Bronchial epithelial cell (primary cell): ENCODE measurements at places on chromosomes 12 and 14. TPM values are rescaled to one million over a fixed set of nuclear protein-coding genes. Genes with fewer than 3 reads are reported as not detected.

Gene VWF
- total RNA-seq = 0.26 and 0.51 TPM in 2 replicates

Gene KRT71
- not detected in 2 replicates for total RNA-seq

DNA sequence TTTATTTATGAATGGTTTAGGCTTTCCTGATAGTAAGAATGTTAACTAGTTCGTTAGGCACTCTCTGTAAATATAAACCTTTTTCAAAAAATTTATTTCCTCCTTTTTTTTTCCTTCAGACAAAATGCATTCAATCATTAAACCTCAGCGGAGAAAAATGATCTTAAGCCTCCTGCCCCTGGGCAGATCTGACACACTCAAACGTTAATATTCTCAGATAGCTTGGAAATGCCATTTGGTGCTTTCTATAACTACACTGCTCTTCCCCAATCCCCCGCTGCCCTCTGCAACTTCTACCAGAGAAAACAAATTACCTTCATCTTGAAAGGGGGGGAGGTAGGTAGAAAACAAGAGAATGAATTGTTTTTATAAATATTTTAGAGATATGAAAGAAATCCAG, 521.2 kb downstream of the MED13L start:
- no peak for DNase-seq

DNA sequence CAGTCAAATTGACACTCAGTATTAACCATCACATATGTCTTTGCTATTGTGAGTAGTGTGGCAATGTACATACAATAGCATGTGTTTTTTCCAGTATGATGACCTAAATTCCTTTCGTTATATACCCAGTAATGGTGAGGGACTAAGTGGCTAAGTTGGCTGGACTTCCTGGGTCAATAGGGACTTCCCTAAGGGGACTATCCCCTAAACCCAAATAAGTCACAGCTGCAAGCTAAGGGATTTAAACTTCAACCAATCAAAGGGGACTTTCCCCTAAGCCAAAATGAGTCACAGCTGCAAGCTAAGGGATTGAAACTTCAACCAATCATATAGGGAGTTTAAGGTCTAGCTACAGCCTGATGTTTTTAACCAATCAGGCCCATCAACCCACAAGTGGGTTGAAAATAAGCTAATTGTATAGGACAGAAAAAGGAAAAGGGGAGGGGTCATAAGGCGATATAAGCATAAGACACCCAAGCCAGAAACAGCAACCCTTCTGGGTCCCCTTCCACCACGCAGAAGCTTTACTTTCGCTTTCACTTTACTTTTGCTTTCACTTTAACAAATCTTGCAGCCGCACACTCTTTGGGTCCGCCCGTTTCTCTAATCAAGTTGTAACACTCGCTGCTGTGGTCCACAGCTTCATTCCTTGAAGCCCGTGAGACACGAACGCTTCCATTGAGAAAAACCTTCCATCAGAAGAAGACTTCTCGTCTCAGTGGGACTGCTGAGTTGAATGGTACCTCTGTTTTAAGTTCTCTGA, 404.4 kb downstream of the FLRT2 start:
- no peak for DNase-seq

GRCh38 chr14:26687301-26687837, 89.5 kb upstream of the NOVA1 start:
- no peak for DNase-seq

Gene SDR9C7
- 0.26 and 4.9 TPM in 2 replicates for total RNA-seq

Gene HHIPL1
- 0.53 and 1.2 TPM in 2 replicates for total RNA-seq

Gene HOXC13
- total RNA-seq = not detected in 2 replicates

- DNase-seq = no peak
These were observed 326 bp downstream of the OR10AD1 start for GRCh38 chr12:48202766-48203165.

DNA sequence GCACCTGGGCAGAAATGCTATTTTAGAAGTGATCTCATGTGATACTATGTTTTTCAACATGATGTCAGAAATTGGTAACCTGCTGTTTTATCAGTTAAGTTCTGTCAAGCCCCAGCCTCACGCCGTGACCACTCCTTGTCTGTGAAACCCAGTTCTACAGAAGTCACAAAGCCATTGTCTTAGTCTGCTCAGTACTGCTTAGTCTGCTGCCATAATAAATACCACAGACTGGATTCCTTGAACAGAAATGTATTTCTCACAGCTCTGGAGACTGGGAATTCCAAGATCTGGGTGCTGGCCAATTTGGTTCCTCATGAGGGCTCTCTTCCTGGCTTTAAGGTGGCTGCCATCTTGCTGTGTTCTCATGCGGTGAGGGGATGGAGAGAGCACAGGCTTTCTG, 176.9 kb downstream of the PRKCH start:
- no peak for DNase-seq
